NAMALWA (cell line): ENCODE measurements at places on chromosomes 13 and 19.

GRCh38 chr19:46634045-46634655 is 1.9 kb downstream of the GNG8 start:
- DNase-seq: peak; percentile 90

DNA sequence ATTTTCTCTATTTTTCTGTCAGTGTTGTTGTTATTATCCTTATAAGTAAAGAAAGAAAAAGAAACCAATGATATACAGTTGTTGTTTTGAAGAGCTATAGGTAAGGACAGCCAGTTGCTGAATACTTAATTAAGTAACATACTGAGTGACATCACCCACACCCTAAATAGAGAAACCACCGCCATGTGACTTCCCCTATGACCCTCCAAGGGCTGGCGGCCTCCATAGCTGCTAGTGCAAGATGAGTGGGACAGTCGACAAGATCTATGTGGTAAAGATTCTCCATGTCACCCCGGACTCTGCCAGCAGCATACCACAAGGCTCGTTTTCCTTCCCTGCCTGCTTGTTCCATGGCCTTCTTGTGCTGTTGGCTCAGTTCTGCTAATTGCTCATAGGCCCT is 221.1 kb downstream of the DNAJC15 start:
- DNase-seq: no peak

DNA sequence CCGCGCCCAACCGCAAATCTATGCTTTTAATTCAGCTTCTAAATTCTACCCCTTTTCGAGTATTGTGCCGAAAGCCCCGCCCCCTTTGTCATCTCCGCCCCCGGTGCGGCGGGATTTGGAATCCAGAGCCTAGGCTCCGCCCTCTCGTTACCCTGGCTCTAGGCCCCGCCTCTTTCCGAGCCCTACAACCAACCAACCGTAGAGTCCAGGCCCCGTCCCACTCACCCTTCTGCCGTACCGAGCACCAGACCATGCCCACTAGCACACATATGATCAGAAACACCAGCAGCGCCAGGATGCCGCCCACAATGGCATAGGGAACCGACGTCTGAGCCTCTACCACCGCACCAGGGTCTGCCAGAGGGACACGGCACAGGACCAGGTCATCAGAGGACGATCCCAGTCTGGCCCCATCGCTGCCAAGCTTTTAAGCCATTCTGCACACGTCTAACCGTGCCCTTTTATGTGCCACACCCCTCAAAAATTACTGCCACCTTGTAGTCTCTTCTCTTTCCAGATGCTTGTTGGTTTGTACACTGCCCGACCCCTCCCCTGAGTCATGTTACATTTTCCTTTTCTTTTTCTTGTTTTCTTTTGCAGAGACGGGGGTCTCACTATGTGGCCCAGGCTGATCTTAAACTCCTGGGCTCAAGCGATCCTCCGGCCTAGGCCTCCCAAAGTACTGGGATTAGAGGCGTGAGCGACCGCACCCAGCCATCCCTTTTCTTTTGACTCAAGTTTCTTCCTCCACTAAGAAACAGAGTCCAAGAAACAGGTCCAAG is 4.7 kb upstream of the ZNF428 start:
- DNase-seq: no peak

- DNase-seq: no peak
Observed at GRCh38 chr13:75285310-75285709, 196.7 kb downstream of the TBC1D4 start.

DNA sequence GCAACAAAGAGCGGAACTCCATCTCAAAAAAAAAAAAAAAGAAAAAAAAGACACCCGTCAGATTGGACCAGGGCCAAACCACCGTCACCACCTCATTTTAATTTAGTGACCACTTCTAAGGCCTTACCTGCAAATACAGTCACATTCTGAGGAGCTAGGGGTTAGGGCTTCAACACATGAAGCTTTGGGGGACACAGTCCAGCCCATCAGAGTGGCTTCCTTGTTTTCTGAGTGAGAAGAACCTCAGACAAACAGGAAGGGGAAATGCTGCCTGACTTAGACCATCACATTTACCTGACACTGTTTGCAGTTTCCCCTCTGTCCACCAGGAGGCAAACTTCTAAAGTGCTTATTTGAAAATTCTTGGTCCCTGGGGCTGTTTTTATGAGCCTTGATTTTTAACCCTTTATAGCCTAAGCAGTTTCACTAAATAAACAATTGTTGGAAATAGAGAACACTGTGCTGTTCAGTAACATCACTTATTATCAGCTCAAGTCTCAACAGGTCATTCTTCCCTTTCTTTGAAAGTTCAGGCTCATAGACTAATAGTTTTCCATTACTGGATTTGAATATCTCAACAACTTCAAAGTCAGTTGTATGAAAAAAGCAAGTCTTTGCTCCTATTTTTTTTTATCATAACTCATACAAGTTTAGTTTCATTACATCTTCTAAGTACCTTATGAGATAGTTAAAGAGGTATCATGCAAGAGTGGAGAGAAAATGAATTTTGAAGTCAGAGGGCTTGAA is 74.9 kb upstream of the WASF3 start:
- DNase-seq: peak; percentile 92

- no peak for DNase-seq
Observed at GRCh38 chr13:33375421-33375820, 89.9 kb upstream of the STARD13 start.

GRCh38 chr13:43389983-43390382 is 366.6 kb downstream of the DNAJC15 start:
- no peak for DNase-seq

GRCh38 chr19:14138576-14139265 is 2.3 kb upstream of the ASF1B start:
- no peak for DNase-seq

DNA sequence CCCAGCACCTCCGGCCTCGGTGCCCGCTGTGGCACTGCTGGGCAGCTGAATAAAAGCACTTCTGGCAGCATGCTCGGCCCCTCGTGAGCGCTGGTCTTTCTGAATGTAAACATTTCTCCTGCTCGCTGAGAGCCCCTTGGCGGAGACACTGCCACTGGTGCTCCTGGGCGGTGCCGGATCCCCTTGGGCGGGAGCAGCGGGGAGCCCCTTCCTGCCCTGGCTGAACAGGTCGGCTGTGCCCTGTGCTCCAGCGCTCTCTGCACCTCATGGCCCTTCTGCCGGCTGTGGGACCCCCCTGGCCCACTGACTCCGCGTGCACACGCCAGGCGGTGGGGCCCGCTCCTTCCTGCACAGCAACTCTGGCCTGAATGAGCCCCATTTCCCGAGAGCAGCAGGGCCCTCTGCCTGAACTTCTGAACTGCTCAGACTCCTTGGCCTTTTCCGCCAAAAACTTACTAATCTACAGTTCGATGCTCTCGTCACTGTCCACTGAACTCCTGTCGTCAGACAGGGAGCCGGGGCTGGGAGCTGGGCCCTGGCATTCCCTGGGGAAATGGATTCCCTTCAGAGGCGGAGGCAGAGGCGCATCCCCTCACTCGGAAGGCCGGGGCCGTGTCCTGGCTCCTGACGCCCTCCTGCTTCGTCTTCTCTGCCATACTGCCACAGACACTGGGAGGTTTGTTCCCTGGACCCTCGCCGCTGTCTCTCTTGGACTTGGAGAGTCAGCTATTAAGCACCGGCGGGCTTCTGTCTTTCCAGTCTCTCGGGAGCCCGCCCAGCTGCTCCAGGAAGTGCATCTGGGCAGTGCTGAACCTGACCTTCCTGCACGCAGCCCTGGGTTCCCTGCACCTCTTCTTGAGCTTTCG is 14.2 kb downstream of the RB1 start:
- DNase-seq: no peak

GRCh38 chr19:7072541-7072940 is 3.0 kb downstream of the ZNF557 start:
- DNase-seq: no peak

GRCh38 chr13:59677966-59678814 is 485.5 kb downstream of the DIAPH3 start:
- DNase-seq: peak; percentile 78

GRCh38 chr13:107650081-107650701 is 565.1 kb downstream of the LIG4 start:
- peak; percentile 75 for DNase-seq

DNA sequence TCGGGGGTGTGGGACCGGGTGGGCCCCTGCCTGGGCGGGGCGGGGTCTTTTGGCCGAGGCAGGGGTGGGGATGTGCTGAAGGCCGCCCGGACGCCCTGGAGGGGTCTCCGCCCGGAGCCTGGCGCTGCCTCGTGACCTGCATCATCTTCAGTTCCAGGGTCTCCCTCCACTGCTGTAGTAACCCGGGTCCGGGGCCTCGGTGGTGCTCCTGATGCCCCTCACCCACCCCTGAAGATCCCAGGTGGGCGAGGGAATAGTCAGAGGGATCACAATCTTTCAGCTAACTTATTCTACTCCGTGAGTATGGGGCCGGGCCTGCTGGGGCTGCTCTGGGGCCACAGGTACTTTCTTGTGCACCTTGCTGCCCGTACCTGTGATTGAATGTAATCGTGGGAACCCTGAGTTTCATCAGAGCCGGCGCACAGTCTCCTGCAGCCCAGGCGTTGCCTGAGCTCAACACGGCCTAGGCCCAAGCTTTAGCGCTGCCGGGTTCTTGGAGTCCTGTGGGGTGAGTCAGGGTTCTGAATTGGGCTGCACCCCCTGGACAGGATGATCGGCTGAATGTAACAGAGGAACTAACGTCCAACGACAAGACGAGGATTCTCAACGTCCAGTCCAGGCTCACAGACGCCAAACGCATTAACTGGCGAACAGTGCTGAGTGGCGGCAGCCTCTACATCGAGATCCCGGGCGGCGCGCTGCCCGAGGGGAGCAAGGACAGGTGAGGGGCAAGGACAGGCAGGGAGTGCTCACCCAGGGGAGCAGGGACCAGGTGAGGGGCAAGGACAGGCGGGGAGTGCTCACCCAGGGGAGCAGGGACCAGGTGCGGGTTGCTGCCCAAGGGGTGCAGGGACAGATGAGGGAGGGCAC is 10.5 kb downstream of the PEAK3 start:
- DNase-seq: no peak

DNA sequence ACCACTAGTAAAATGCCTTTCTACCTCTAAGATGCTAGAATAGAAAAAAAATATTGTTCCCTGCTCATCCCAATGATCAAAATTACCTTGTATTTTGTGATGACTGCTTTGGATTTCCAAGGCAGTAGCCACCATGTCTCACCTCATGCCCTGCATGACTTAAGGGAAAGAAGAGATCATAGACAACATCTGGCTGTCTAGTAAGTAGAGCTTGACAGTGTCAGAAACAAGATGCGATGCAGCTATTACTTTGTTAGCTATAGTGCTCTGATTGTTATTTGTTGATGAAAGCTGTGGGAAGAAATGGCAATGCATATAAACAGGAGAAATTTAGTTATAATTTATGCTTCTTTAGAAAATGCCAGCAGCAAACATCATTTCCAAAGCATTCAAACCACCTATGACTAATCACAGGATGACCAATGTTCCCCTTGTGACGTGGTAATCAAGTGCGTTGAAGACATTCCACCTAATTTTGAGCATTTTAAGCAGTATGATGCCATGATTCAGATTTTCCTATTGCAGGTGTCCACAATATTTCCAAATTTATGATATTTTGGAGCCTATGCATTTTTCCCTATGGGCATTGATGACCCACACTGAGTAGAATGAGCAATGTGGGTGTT is 308.3 kb downstream of the KCNRG start:
- DNase-seq: no peak

- no peak for DNase-seq
Observed at GRCh38 chr19:50728084-50728737, 5.0 kb downstream of the CLEC11A start.

DNA sequence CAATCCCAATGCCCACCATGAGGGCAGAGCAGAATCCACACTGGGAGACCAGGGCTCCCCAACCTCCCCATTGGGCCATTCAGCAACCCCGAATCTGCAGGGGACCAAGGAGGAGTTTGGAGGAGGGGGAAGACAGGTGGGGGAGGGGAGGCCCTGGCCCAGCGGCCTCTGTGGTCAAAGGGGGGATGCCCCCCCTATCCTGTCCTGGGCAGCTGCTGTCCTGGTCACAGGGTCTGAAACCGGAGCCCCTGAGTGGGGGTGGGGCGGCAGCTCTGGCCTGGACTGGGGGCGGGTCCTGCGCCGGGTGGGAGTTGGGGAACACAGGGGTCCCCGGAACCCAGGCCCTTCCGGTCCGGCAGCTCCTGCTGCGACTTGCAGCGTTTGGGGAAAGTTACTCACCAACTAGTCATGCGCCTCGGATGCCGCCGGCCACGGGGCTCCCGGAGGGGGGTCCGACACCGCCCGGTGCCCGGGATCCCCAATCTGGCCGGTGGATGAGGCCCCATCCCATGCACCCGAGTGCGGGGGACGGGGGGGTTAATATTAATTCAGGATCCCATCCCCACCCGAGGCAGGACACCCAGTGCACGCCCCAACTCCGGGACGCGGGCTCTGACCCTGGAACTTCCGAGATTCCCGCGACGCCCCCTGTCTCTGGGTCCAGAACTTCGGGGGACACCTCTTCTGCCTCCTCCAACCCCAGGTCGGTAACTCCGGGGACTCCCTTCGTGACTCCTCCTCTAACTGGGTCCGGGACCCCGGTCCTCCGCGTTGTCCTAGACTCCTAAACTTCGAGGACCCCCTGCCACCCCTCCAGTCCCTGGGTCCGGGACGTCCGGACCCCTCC is 872 bp downstream of the HOMER3 start:
- no peak for DNase-seq

- DNase-seq: no peak
Observed at GRCh38 chr19:31459430-31459829, 110.2 kb upstream of the TSHZ3 start.

GRCh38 chr13:29756506-29756905 is 93.9 kb downstream of the UBL3 start:
- no peak for DNase-seq

GRCh38 chr13:109815651-109816050 is 29.3 kb upstream of the IRS2 start:
- no peak for DNase-seq

DNA sequence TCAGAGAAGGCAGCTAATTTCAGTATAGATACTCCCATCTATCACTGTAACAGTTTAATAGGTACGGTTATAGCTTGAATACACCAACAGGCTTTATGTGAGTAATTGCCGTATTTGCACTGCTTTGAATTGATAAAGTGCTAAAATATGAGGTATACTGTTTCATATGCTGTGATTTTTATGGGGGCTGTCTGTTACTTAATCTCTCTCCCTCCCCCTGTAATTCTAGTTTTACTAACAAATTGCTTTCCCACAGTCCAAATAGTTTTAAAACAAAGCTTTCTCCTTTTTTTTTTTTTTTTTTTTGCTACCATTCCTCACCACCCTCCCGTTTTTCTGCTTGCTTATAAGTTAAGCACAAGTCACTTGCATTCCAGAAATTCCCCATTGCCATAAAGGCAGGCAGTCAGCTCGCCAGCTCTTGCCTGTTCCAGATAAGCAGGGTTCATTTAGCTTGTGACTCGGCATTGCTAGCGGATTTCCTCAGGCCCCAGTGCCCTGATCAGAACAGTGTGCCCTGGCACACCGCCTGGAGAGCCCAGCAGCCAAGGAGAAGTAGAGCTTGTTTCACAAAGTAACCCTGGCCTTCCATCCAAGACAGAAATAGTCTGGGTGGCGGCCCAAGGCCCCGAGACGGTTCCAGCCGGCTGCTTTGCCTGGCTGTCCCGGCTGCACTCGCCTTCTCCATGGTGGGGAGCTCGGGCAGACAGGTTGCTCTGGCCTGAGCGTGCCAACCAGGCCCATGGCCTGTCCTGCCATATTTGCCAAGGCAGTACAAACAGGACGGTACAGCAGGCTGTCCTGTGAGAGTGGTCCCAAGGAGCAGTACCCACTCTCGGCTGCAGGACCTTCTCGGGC is 43.5 kb upstream of the NPAS1 start:
- DNase-seq: no peak
